Upper lobe of left lung (tissue), 6 donors: ENCODE measurements at places on chromosomes 4 and X. TPM values are rescaled to one million over a fixed set of nuclear protein-coding genes. Genes with fewer than 3 reads are reported as not detected.

The RNF175 gene
- total RNA-seq: not detected

The DCTD gene
- total RNA-seq: 96.4 TPM

The STOX2 gene
- total RNA-seq: 10.1 TPM

The GNRHR gene
- not detected for total RNA-seq

The MMGT1 gene
- 23.6 TPM for total RNA-seq

The TRAPPC11 gene
- 35.3 TPM for total RNA-seq

GRCh38 chr4:140089216-140089615 lies 64.8 kb downstream of the MAML3 start:
- no peak overlapping the region for H3K27ac ChIP-seq
- no peaks in the 10 kb centered on the region for H3K27me3 ChIP-seq
- H3K4me3 ChIP-seq: no peak overlapping the region
- peaks cover 46% of the 10 kb centered on the region for H3K4me1 ChIP-seq

DNA sequence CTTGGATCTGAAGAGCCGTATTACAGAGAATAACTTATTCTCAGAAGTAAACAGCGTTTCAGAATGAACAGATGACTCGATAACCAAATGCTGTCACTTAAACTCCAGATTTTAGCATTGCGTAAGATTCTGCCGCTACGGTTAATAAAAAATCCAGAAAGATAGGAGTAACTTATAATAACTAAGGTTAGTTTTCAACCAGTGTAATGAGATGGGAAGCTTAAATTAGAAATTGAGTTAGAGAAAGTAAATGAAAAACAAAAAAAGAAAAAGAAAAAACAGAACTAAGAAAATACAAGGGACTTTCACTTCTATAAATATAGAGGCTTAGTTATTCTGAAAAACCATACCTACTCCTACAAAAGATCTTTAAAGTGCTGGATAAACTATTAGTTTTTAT lies 13.1 kb upstream of the PARM1 start:
- H3K27ac ChIP-seq: no peak overlapping the region
- no peak for DNase-seq

DNA sequence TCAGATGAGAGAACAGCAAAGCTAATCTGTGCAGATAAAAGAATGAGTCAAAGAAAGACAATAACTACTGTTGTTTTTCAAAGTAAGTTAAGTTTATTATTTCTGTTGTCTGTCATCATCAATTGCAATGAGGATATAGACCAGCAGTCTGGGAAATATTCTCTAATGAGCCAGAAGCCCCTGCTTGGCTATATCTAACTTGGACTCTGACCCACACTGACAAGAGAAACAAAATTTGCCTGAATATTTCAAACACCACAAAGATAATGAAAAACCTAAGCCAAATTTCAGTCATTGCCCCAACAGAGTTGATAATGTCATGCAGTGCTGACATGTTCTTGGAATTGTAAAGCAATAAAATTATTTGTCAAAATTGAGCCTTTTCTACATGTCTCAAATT lies 115.0 kb upstream of the PRDX4 start:
- no peak overlapping the region for H3K27ac ChIP-seq
- H3K36me3 ChIP-seq: no peaks in the 10 kb centered on the region
- no peak for DNase-seq
- no peak overlapping the region for H3K4me3 ChIP-seq
- H3K4me1 ChIP-seq: no peaks in the 10 kb centered on the region

- no peak overlapping the region for H3K27ac ChIP-seq
- DNase-seq: no peak
- no peaks in the 10 kb centered on the region for H3K4me1 ChIP-seq
- H3K4me3 ChIP-seq: no peak overlapping the region
Observed at GRCh38 chr4:158581161-158581560, 59.5 kb downstream of the RXFP1 start.

DNA sequence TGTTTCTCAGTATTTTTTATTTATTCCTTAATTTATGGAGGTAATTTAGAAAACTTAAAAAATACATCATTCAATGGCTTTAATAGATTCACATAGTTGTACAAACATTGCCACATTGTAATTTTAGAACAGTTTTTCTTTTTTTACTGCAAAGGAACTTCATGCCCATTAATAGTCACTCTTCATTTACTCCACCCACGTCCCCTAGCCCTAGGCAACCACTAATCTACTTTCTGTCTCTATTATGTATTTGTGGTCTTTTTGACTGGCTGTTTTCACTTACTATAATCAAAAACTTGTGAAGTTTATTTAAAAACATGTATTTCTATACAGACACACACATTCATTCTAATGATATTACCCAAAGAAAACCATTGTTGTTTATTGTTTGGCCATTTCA lies 664.8 kb downstream of the GRID2 start:
- H3K27ac ChIP-seq: no peak overlapping the region
- no peak for DNase-seq
- peaks cover 3% of the 10 kb centered on the region for H3K4me1 ChIP-seq
- no peak overlapping the region for H3K4me3 ChIP-seq

- peak; percentile 34 for DNase-seq
- H3K4me1 ChIP-seq: peaks cover 23% of the 10 kb centered on the region
- H3K4me3 ChIP-seq: no peak overlapping the region
- H3K27me3 ChIP-seq: no peaks in the 10 kb centered on the region
- no peaks in the 10 kb centered on the region for H3K36me3 ChIP-seq
Observed at GRCh38 chr4:146235654-146236177, 21.4 kb downstream of the REELD1 start.

- H3K36me3 ChIP-seq: no peaks in the 10 kb centered on the region
- no peaks in the 10 kb centered on the region for H3K27me3 ChIP-seq
- DNase-seq: peak; percentile 22
- H3K4me1 ChIP-seq: peaks cover 5% of the 10 kb centered on the region
- H3K4me3 ChIP-seq: peak within 1 kb of the TSS; percentile 62
Observed at GRCh38 chr4:147480891-147481576, at the start of gene EDNRA. Gene EDNRA, plus strand, starts transcription at chr4:147481097. Its CDS starts 4,585 bp downstream, at chr4:147485682.

DNA sequence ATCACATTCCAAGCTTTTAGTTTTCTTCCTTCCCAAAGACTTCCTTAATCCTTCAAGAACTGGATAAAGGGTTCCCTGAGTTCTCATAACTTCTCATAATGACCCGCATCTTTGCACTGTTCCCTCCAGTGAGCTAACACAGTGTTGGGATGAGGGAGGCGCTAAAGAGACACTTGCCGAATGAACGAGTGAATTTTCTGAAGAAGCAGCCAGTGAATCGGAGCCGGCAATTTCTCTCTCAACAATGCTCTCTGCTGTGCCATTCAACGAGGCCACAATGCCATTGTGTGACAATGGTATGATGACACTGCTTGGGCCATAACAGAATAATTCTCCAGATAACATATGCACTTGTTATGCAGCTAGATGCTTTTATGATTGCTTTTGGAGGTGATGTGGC lies 51.4 kb upstream of the ZFP42 start:
- H3K27me3 ChIP-seq: no peaks in the 10 kb centered on the region
- DNase-seq: no peak
- no peaks in the 10 kb centered on the region for H3K36me3 ChIP-seq
- H3K4me3 ChIP-seq: no peak overlapping the region
- H3K27ac ChIP-seq: no peak overlapping the region

- no peaks in the 10 kb centered on the region for H3K4me1 ChIP-seq
- H3K27ac ChIP-seq: no peak overlapping the region
- DNase-seq: no peak
Observed at GRCh38 chrX:10198254-10198653, 41.5 kb downstream of the CLCN4 start.

- no peaks in the 10 kb centered on the region for H3K36me3 ChIP-seq
- DNase-seq: no peak
- no peak overlapping the region for H3K27ac ChIP-seq
- no peaks in the 10 kb centered on the region for H3K27me3 ChIP-seq
- no peak overlapping the region for H3K4me3 ChIP-seq
Observed at GRCh38 chr4:108926061-108926460, 163.2 kb upstream of the ETNPPL start.

DNA sequence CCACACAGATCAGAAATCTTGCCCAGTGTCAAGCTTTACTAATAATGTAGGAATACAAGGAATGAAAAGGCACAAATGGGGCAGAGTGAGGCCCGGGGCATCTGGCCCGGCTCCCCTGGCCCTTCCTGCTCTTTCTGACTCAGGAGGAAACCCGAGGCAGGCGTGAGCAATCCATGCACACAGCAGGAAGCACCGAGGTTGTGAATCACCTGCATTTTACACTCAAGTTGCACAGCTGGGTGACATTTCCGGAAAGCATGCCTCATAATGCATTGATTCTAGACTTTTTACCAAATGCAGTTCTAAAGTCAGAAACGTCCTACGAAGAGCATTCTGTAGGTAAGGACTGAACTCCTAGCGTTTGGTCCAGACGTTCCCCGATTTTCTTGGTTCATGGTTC lies 38.9 kb downstream of the PRIMPOL start:
- H3K27ac ChIP-seq: no peak overlapping the region
- no peaks in the 10 kb centered on the region for H3K27me3 ChIP-seq
- no peak for DNase-seq
- no peaks in the 10 kb centered on the region for H3K36me3 ChIP-seq
- H3K4me1 ChIP-seq: no peaks in the 10 kb centered on the region

DNA sequence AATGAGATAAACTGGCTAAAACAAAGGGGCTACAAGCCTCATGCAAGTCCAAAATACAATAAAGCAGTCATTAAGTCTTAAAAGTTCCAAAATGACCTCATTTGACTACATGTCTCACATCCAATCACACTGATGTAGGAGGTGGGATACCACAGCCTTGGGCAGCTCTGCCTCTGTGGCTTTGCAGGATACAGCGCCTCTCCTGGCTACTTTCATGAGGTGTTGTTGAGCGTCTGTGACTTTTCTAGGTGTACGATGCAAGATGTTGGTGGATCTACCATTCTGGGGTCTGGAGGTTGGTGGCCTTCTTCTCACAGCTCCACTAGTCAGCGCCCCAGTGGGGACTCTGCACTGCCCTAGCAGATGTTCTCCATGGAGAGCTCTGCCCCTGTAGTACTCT lies 944.9 kb downstream of the TECRL start:
- DNase-seq: no peak
- H3K27ac ChIP-seq: no peak overlapping the region
- no peak overlapping the region for H3K4me3 ChIP-seq
- no peaks in the 10 kb centered on the region for H3K36me3 ChIP-seq

GRCh38 chr4:94409962-94410361 lies 41.8 kb upstream of the PDLIM5 start:
- no peaks in the 10 kb centered on the region for H3K36me3 ChIP-seq
- H3K27ac ChIP-seq: no peak overlapping the region
- no peak overlapping the region for H3K4me3 ChIP-seq
- no peaks in the 10 kb centered on the region for H3K4me1 ChIP-seq
- no peaks in the 10 kb centered on the region for H3K27me3 ChIP-seq

GRCh38 chr4:110248100-110248499 lies 49.7 kb upstream of the ELOVL6 start:
- no peak overlapping the region for H3K4me3 ChIP-seq
- H3K27ac ChIP-seq: no peak overlapping the region
- H3K36me3 ChIP-seq: no peaks in the 10 kb centered on the region
- DNase-seq: no peak
- H3K27me3 ChIP-seq: no peaks in the 10 kb centered on the region
- no peaks in the 10 kb centered on the region for H3K4me1 ChIP-seq

- no peak overlapping the region for H3K27ac ChIP-seq
- DNase-seq: no peak
Observed at GRCh38 chr4:183688216-183688615, 29.1 kb downstream of the TRAPPC11 start.

DNA sequence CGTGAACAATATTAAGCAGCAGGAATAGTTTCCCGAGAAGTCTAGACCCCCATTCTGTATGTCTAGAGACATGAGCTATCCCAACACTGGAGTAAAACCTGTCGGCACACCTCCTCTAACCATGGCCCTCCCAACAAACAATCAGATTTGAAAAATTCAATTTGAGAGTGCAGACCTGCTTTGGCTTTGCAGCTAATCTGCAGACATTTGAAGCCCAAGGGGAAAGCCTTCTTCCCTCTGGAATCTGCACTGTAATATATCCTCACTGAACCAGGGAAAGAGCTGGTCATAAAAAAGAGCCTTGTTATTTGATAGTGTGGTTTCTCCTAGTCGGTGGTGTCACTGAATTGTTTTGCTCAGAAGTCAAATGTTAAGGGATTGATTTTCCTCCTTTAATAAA lies 44.6 kb upstream of the KLHL34 start:
- no peak for DNase-seq
- H3K36me3 ChIP-seq: no peaks in the 10 kb centered on the region
- no peaks in the 10 kb centered on the region for H3K4me1 ChIP-seq
- no peak overlapping the region for H3K27ac ChIP-seq
- no peak overlapping the region for H3K4me3 ChIP-seq

DNA sequence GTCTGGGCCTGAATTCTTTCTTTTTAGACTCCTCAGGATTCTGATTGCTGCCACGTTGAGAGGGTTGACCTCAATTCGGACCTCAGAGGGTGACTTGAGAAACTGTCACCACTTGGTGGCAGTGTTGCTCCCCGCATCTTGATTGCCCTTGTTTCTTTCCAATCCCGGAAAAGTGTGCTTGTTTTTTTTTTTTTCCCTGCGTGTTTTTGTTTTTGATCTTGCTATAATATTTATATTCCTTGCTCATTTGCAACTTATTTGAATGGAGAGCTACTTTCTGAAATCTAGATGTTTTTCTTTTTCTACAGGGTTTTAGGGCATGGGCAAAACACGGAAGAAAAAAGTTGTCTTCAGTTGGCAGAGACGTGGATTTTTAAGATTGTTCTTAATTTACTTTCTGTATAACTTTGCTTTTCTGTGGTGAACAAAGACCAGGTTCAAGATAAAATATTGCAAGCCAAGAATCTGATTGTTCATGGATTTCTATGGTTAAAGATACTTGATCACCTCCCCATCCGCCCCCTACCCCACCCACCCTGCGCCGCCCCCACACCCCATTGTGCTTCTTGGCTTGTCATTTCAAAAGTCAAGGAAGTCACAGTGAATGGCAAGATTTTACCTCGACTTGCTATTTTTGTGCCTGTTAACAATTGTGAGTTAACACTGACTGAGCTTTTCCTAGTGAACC lies 102.0 kb downstream of the PTTG2 start:
- H3K27me3 ChIP-seq: no peaks in the 10 kb centered on the region
- H3K4me1 ChIP-seq: peaks cover 9% of the 10 kb centered on the region
- no peak for DNase-seq
- peak overlapping the region; percentile 70 for H3K27ac ChIP-seq
- peak overlapping the region; percentile 19 for H3K4me3 ChIP-seq
- no peaks in the 10 kb centered on the region for H3K36me3 ChIP-seq

- H3K27ac ChIP-seq: no peak overlapping the region
- no peaks in the 10 kb centered on the region for H3K36me3 ChIP-seq
- no peaks in the 10 kb centered on the region for H3K27me3 ChIP-seq
- no peaks in the 10 kb centered on the region for H3K4me1 ChIP-seq
Observed at GRCh38 chr4:6464842-6465588, 7.4 kb downstream of the PPP2R2C start.

DNA sequence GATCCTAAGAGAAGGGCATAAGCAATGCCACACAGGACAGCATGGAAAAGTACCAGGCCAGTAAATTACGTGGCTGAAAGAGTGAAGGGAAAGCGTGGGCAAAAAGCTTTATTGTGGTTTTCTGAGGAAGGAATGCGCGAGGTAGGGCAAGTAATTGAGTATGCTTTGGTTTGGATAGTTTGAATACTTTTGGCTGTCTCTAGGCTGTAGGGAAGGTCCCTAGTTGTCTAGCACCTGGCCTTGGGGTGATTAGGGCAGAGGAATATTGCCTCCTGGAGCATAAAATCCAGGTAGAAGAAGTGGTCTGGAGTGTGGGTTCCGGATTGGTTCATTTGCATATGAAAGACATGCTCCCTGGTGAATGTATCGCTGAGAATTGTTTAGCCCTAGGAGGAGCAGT lies 46.4 kb upstream of the NALF2 start:
- no peak overlapping the region for H3K4me3 ChIP-seq
- no peaks in the 10 kb centered on the region for H3K27me3 ChIP-seq
- H3K36me3 ChIP-seq: no peaks in the 10 kb centered on the region
- no peaks in the 10 kb centered on the region for H3K4me1 ChIP-seq

GRCh38 chr4:108834835-108835384 lies 72.1 kb upstream of the ETNPPL start:
- H3K27me3 ChIP-seq: no peaks in the 10 kb centered on the region
- H3K36me3 ChIP-seq: no peaks in the 10 kb centered on the region
- no peak for DNase-seq
